Activated CD4-positive, alpha-beta T cell treated with anti-CD3 and anti-CD28 coated beads for 4 hours (primary cell): ENCODE measurements at places on chromosomes 1 and 21.

DNA sequence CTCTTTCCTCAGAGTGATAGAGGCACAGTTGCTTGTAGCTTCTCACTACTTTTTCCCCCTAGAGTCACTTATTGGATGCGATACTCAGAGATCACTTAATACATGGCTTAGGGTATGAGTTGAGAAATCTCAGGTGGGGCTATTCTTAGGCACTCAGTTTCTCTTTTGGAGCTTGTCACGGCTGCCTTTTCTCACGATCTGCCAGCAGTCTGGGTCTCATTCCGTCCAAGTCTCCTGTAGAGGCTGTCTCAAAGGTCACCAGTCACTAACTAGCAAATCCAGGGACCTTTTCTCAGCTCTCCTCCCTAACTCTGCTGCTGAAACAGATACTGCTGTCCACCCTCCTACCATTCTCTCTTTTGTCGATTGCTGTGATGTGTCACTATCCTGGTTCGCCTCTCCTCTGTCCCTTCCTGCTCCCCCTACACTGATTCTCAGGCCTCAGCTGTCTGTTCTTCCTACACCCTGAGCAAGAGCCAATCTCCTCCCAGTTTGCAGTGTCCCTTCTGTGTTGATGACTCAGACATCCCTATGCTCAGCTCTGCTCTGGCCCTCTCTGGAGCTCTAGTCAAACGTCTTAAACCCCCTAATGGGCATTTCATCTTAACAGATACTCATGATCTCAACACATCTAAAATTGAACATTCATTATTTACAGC, 12.4 kb downstream of the ATP1A2 start:
- DNase-seq, result no peak

- no peak for DNase-seq
Observed at GRCh38 chr21:42258885-42259407, 40.0 kb downstream of the ABCG1 start.

GRCh38 chr1:10918531-10918930, 93.9 kb upstream of the TARDBP start:
- DNase-seq, result no peak

DNA sequence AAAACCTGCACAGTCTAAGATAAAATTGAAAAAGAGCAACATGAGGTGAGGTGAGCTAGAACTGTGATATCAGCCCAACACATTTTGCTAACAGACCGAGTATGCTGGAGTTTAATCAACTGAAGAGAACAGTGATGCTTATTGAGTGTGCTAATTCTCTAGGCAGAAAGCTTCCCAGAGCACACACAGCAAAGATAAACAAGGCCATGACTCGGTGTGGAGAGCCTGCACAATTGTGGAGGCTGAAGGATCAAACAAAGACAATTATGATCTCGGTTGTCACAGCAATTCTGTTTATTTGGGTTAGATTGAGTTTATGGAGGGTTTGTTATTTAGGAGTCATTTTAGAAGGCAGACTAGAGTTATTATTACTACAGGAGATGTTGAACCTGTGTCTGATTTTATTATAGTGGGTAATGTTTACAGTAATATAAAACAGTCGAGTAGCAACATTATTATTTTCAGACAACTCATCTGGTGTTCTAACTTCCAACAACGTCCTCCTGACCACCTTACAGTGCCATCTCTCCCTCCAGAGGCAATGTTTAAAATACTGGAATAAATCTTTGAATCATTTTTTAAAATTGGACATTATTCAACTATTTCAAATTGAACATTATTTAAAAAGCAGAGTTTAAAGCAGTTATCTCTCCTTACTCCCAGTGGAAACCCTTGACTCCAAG, 40.2 kb downstream of the DPT start:
- no peak for DNase-seq
